ENCODE measurements at places on chromosomes 6 and 20. TPM values are rescaled to one million over a fixed set of nuclear protein-coding genes. Genes with fewer than 3 reads are reported as not detected.

DNA sequence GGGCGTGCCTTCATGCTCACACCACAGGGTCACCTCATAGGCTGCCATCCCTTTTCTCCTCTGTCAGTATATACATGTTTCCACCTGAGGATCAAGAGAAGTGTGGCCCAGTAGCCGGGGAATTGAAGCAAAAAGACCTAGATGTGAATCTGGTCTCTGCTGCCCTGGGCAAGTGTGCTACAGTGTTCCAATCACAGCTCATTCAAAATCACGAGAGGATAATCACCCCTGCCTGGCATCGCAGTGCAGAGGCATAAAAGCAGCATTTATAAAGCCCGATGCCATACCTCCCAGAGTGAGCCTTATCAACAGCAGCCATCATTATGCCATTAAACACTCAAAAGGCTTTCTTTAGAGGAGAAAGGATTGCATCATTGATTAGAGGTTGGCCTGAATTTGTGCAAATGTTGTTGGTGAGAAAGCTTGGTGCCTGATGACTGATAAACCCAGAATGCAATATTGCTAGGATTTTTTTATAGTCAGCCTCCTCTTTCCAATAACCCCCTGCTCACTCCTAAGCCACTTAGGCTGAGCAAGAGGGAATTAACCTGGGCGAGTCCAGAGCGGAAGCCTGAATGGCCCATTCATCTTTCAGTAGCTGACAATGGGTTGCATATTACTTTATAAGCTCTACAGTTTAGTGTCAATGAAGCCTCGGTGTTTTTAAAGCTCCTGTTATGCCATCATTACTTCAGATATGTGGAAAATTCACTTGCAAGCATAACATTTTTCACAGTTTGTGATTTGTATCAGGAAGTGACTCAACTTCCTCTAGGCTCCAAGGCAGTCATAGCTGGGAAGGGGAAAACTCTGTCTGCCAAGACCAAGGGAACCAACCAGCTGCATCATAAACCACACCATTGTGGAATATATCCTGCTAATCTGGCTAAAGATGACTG is 92.5 kb upstream of the NXT1 start:
- no peaks in the 10 kb centered on the region for H3K27me3 ChIP-seq
- H3K4me3 ChIP-seq: no peak overlapping the region
- peaks cover 15% of the 10 kb centered on the region for H3K4me1 ChIP-seq
- DNase-seq: no peak
- no peaks in the 10 kb centered on the region for H3K36me3 ChIP-seq

The SMLR1 gene
- not detected for total RNA-seq

DNA sequence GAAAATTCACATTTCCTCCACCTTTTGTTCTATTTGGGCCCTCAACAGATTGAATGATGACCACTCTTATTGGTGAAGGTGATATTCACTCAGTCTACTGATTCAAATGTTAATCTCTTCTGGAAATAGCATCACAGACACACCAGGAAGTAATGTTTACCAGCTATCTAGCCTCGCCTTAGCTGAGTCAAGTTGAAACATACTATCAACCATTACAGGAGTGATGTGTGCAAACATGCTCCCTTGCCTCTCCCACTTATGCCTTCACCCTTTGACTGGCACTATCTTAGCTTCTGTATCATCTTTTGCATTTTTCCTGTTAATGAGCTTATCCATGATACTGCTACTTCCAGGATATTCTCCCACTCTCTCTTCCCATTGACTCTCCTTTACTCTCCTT is 191.9 kb downstream of the CENPW start:
- H3K4me1 ChIP-seq: no peaks in the 10 kb centered on the region
- H3K27ac ChIP-seq: no peak overlapping the region
- no peaks in the 10 kb centered on the region for H3K36me3 ChIP-seq
- H3K27me3 ChIP-seq: no peaks in the 10 kb centered on the region
- DNase-seq: no peak

DNA sequence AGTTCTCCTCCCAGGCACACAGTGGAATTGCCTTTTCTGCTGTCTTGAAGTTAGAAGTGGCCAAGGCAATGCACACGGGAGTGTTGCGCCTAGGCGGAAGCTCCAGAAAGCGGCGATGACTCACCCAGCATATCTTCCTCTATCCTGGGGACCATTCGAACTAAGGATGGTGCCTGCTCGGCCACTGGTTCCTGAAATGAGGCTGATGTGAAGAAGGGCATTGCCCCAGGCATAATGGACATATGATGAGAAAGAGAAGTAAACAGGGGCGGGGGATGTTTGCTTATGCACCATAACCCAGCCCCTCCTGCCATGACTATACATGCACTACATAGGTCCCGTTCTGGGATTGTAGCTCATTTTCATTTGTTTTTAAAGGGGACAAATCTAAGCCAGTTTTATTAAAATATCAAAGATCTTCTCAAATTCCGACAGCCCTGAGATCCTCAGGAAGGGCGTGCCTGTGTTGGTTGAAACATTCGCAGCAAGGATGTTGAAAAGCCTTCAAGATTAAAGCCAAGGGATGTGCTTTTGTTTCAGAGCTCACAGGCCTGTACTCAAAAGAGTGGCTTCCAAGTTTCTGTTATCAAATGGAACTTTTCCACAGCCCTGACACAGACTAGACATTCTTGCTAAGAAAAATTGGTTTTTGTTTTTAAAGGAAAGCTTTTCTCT is 218.5 kb downstream of the LY86 start:
- H3K27ac ChIP-seq: no peak overlapping the region
- H3K4me1 ChIP-seq: peaks cover 3% of the 10 kb centered on the region
- H3K27me3 ChIP-seq: no peaks in the 10 kb centered on the region
- no peak overlapping the region for H3K4me3 ChIP-seq

DNA sequence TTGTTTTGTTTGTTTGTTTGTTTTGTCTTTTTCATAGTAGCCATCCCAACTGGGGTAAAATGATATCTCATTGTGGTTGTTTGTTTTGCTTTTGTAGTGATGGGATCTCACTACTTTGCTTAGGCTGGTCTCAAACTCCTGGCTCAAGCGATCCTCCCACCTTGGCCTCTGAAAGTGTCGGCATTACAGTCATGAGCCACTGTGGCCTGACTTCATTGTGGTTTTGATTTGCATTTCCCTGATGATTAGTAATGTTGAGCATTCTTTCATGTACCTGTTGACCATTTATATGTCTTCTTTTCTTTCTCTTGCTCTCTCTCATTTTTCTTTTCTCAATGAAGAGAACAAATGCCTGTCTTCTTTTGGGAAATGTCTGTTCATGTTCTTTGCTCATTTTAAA is 30.8 kb upstream of the HLA-DOA start:
- H3K36me3 ChIP-seq: no peaks in the 10 kb centered on the region
- H3K27ac ChIP-seq: no peak overlapping the region
- H3K4me1 ChIP-seq: no peaks in the 10 kb centered on the region

GRCh38 chr20:36555248-36555647 is 13.9 kb downstream of the MYL9 start:
- H3K27me3 ChIP-seq: no peaks in the 10 kb centered on the region
- H3K36me3 ChIP-seq: no peaks in the 10 kb centered on the region
- H3K27ac ChIP-seq: no peak overlapping the region

DNA sequence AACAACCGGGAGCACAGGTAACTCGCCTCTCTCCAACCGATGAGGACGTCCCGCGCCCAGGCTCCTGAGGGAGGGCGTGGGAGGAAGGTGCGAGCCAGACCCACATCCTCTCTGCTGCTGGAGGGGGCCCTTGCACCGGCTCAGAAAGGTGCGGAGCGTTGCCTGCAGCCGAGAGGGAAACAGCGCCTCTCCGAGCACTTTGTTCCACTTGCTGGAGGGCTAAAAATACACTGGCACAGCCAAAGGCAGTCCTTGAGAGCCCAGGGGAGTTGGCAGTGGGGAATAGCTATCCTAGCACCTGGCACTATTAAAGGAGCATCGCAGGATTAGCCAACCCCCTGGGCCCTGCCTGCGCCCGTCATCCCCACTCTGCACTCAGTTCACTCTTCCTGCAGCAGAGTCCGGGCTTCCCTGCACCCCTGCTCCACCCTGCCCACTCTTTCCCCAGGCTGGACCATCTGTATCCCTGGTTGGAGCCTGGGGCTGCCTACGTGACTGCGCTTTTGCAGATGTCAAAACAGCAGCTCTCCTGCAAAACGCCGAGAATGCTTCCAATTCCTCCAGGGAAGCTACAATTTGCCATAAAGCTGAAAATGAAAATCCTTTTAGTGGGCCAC is 108.9 kb downstream of the SNX5 start:
- H3K4me3 ChIP-seq: no peak overlapping the region
- H3K27ac ChIP-seq: peak overlapping the region; percentile 22
- peak; percentile 87 for DNase-seq
- H3K4me1 ChIP-seq: peaks cover 28% of the 10 kb centered on the region
- no peaks in the 10 kb centered on the region for H3K36me3 ChIP-seq
- H3K27me3 ChIP-seq: no peaks in the 10 kb centered on the region

The ARMC2 gene
- 6.8 TPM for total RNA-seq

DNA sequence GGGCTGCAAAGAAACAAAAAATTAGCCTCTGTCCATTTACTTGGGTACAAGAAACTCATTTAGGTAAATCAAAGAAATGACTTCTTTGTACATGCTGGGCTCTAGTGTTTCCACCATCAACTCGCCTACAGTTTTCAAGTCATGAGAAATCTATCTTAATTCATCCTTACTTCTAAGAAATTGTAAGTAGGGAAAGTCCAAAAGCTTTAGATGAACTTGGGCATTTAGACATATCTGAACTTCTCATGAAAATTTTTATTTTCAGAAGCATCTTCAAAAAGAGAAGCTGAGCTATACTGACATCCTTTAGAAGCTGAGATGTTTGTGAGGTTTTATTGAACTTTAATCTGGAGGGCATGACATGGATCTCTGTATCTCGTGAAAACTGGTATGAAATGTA is 117.3 kb downstream of the MYB start:
- H3K27ac ChIP-seq: no peak overlapping the region
- no peak for DNase-seq
- no peaks in the 10 kb centered on the region for H3K36me3 ChIP-seq
- no peaks in the 10 kb centered on the region for H3K4me1 ChIP-seq

GRCh38 chr20:4788314-4788713 is 66.6 kb downstream of the PRND start:
- no peaks in the 10 kb centered on the region for H3K27me3 ChIP-seq
- H3K27ac ChIP-seq: no peak overlapping the region
- no peak for DNase-seq
- H3K4me1 ChIP-seq: no peaks in the 10 kb centered on the region
- H3K36me3 ChIP-seq: no peaks in the 10 kb centered on the region

The KCNQ2 gene
- total RNA-seq: not detected

The POM121L2 gene
- not detected for total RNA-seq

The CAP2 gene
- total RNA-seq: 3.2 TPM

DNA sequence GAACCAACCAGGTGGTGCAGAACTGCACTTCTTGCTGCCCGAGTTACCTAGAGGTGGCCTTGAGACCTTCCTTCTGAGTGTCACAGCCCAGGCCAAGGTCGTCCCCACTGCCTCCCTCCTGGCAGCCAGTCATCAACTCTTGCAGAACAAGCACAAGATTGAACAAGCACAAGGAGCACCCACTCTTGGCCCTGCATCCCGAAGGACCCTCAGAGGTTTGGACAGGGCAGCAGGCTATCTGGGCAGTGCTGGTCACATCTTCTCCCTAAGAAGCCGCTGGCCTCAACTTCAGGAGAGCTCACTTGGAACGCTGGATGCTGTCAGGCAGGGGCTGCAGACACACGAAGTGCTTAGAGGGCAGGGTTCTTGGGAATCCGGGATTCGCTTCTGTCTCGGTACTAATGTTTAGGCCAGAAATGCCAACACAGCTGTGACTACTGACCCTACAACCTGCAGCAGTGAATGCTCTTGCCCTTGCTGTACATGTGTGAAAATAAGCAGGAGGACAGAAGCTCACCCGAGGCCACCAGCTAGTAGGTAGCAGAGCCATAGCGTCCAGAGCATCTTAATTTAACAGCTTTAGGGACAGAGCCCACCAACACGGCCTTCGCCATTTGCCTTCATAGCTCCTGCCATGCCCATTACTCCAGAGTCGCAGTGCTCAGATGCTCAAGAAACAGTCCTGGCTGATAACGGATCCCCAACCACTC is 4.0 kb upstream of the ACSS1 start:
- no peak overlapping the region for H3K27ac ChIP-seq
- H3K27me3 ChIP-seq: no peaks in the 10 kb centered on the region
- H3K36me3 ChIP-seq: no peaks in the 10 kb centered on the region
- no peak overlapping the region for H3K4me3 ChIP-seq
- no peak for DNase-seq

GRCh38 chr6:139256087-139256486 is 35.7 kb downstream of the TXLNB start:
- no peaks in the 10 kb centered on the region for H3K4me1 ChIP-seq
- no peaks in the 10 kb centered on the region for H3K27me3 ChIP-seq
- H3K36me3 ChIP-seq: no peaks in the 10 kb centered on the region
- no peak overlapping the region for H3K27ac ChIP-seq
- H3K4me3 ChIP-seq: no peak overlapping the region

DNA sequence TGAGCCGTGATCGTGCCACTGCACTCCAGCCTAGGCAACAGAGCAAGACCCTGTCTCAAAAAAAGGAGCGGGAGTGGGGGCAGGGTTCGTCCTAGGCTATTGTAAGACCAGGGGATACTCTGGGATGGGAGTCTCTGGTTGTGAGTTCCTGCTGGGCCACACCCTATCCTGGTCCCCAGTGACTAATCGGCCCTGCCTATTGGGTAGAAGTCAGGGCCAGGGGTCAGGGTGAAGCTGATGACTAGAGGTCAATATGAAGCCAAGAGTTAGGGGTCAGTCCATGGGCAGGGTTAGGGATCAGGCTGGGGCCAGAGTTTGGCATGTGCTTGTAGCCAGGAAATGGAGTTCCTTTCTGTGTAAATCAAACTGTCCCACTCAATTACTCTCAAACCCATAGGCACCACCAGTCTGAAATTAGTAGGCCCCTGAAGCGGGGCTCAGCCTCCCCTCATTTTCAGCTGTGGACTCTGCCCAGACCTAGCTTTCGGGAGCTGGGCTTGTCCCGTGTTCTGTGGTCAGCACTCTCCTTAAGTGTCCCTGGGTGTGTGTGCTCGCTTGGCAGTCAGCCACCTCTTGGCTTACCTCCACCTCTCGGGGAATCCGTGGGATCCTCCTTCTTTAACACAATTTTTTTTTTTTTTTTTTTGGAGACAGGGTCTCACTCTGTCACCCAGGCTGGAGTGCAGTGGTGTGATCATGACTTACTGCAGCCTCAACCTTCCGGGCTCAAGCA is 1.8 kb downstream of the HSPA12B start:
- peak overlapping the region; percentile 61 for H3K27ac ChIP-seq
- no peaks in the 10 kb centered on the region for H3K36me3 ChIP-seq
- DNase-seq: peak; percentile 90

The DSP gene
- 144 TPM for total RNA-seq

- no peak for DNase-seq
- no peaks in the 10 kb centered on the region for H3K27me3 ChIP-seq
- no peak overlapping the region for H3K4me3 ChIP-seq
- no peaks in the 10 kb centered on the region for H3K4me1 ChIP-seq
- no peak overlapping the region for H3K27ac ChIP-seq
Observed at GRCh38 chr6:159941286-159942113, 27.4 kb upstream of the IGF2R start.

The TRIM38 gene
- total RNA-seq: 11.5 TPM

- H3K27ac ChIP-seq: no peak overlapping the region
- no peaks in the 10 kb centered on the region for H3K36me3 ChIP-seq
Observed at GRCh38 chr6:45712786-45713185, 302.9 kb downstream of the CLIC5 start.

The TRERF1 gene
- 1.6 TPM for total RNA-seq

GRCh38 chr6:124294574-124295200 is 491.0 kb downstream of the NKAIN2 start:
- no peaks in the 10 kb centered on the region for H3K4me1 ChIP-seq
- H3K27me3 ChIP-seq: no peaks in the 10 kb centered on the region
- DNase-seq: no peak
- H3K27ac ChIP-seq: no peak overlapping the region
- H3K36me3 ChIP-seq: no peaks in the 10 kb centered on the region

The WFDC5 gene
- total RNA-seq: not detected

The FAM50B gene
- total RNA-seq: 18.4 TPM

- no peaks in the 10 kb centered on the region for H3K27me3 ChIP-seq
- H3K4me3 ChIP-seq: no peak overlapping the region
- no peak overlapping the region for H3K27ac ChIP-seq
- no peaks in the 10 kb centered on the region for H3K36me3 ChIP-seq
- no peaks in the 10 kb centered on the region for H3K4me1 ChIP-seq
Observed at GRCh38 chr20:17381724-17382123, 149.5 kb downstream of the BFSP1 start.
